Left kidney (tissue), 8 donors: ENCODE measurements at places on chromosomes 1 and 21. TPM values are rescaled to one million over a fixed set of nuclear protein-coding genes. Genes with fewer than 3 reads are reported as not detected.

GRCh38 chr1:59364037-59364436 is 67.1 kb downstream of the FGGY start:
- no peak for DNase-seq

DNA sequence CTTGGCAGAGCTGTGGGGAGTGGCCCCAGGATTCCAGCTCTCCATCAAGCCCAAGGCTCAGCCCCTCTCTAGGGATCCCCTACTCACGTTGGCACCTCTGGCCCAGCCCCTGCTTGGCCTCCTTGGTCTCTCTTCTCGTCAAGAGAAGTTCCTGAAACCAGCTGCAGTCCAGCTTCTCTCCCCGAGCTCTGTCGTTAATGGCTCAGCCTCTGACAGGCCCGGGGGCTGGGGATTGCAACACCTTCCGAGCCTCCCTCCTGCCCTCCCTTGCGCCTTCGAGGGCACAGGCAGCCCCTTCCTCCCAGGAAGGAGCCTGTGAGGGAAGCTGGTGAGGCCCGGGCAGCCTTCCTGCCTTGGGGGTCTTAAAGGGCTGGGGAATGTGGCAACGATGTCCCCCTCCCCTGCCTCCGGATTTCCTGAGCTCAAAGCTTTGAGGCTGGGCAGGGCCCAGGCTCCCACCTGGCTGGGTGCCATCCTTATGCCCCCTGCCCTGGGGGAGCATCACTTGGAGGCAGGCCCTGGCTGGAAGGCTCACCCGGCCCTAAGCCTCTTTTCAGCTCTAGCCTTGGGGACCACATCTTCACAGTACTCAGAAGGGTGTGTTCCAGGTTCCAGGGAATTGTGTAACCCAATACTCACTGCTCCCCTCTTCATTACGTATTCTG is at the start of gene CSF3R:
CSF3R (minus strand) TSS at position 190 of the 665 bp plus-strand sequence. CDS start 3,417 bp downstream, outside the sequence.
- DNase-seq: no peak

Gene CD1E
- polyA plus RNA-seq: not detected

Gene ABCG1
- polyA plus RNA-seq: 10.2 TPM

Gene RGSL1
- polyA plus RNA-seq: not detected

Gene PRAMEF18
- polyA plus RNA-seq: not detected

Gene GSTM4
- polyA plus RNA-seq: 73.1 TPM

GRCh38 chr1:223834660-223835263 is 11.0 kb downstream of the TP53BP2 start:
- no peak for DNase-seq

Gene MXRA8
- polyA plus RNA-seq: 147 TPM

- no peak for DNase-seq
Measured at GRCh38 chr1:244296003-244296402, 155.7 kb downstream of the ADSS2 start.

Gene IFNLR1
- polyA plus RNA-seq: 3.5 TPM

DNA sequence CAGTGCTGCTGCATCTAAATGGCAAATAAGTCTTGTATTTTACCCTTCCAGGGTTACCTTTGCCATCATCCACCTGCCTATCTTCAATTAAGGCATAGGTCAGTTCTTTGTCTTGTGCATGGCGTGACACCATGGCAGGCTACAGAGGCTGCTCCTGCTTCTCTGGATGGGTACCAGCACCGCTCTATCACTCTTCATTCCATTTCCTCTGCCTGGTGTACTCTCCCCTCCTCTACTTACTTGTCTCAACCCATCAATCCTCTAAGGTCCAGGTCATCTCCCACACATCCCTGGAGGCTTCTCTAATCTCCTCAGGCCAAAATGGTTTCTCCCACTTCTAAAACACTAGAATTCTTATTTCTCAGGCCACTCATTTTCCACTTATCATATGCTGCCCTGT is 257.5 kb downstream of the BARHL2 start:
- no peak for DNase-seq

Gene TMEM200B
- polyA plus RNA-seq: 13.4 TPM

Gene PFKFB2
- polyA plus RNA-seq: 27.3 TPM

Gene GTF2B
- polyA plus RNA-seq: 46.3 TPM

GRCh38 chr1:17272646-17273045 is 23.7 kb downstream of the PADI3 start:
- DNase-seq: no peak

Gene TMEM52
- polyA plus RNA-seq: 1.1 TPM

Gene SPRR1A
- polyA plus RNA-seq: not detected

DNA sequence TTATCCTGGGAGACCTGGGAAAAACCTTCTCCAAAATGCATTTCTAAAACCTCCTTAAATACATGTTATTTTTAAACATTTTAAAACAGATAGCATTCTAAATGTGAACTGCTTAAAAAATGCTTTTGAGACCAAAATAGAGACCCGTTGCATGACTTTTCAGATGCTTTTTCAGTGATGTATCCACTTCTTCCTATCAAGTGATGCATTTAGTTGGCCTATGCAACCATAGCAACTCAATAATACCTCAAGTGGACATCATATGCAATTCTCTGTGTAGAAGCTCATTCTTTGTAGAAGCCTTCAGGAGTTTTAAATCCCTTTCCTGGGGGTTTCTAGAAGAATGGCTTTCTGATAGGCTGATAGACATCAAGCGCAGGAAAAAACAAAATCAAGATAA is 94.5 kb upstream of the RAVER2 start:
- no peak for DNase-seq

Gene SMPDL3B
- polyA plus RNA-seq: 12.8 TPM

Gene CZIB
- 93.5 TPM for polyA plus RNA-seq

DNA sequence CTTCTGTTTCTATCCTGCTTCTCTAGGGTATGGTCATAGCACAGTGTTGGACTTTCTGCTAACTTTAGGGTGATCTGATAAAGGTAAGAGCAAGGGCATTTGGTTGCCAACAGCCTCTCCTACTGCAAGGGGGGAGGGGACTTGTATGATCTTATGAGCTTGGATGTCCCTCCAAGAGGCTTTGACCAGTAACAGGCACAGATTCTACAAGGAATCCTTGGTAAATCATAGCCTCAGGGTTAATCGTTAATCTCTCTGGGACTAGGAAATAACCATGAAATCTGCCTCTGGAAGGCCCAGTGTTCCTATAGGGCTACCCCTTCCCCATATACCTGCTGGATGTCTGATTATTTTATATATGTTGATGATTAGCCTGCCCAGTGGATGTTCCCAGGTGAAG is 134.8 kb upstream of the TNFSF4 start:
- DNase-seq: no peak

DNA sequence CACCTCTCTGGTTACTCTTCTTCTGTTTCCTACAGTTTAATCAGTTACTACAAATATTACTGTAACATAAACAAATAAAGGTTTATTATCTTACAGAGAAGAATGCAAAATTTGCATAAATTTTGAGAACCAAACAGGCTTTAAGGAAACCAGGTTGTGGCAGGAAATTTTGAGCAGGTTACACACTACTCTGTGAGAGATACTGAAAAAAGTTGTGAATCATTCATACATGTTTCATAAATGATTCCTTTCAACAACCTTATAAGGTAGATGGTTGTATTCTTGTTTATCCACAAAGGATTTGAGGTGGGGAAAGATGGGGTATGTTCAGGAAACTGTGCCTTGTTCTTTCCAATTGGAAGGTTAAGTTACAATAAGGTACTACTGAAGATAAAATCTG is 58.6 kb downstream of the MAST2 start:
- DNase-seq: no peak

Gene NKAIN1
- 3.4 TPM for polyA plus RNA-seq
